ENCODE measurements at places on chromosomes 4 and X.

DNA sequence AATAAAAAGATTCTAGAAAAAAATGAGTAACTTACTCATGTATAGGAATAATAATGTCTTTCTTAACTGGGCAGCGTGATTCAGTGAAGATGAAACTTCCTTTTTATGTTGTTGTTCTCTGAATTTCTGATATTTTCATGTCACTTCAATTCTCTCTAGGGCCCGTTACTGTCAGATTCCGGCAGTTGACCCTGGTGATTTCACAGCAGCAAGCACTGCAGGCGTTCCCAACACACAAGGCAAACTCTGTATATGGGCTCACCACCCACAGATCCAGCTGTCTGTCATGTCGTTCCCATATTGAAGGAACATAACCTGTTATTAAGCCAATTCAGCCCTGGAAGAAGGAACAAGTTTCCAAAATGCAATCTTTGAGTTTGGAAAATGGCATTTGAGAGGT lies 288.3 kb upstream of the GALNTL6 start:
- DNase-seq: no peak

DNA sequence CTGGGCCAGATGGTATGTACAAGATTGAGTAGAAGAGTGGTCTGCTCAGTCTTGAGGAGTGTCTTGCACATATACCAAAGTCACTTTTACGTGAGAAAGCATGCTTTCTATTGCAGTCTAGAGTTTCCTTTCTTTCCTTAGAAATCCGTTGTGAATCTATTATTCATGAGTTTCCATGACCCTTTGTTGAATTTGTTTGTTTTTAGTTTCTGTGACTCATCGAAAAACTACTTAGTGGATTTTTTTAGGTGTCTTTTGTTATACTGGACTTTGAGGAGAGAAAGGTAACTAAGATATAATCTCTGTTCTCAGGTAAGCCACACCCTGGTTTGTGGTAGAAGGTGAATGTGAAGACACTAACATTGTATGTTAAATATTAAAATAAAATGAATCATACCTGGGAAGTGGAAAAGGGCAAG lies 23.0 kb downstream of the GALNT7 start:
- DNase-seq: no peak

DNA sequence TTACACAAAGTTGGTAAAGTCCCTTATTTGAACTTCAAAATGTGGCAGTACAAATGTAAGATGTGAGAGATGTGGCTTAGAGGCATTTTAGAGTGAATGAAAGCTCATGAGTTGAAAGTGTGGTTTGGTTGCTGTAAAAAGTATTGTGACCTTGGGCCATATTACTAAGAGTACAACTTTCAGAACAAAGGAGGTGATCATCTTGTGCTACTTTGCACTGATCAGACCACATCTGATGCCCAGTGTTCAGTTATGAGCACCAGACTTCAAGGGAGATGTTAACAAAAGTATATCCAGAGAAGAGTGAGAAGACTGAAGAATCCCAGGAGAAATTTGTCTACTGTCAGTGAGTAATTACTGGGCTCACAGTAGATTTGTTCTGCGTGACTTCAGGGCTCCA lies 30.2 kb downstream of the NLGN3 start:
- DNase-seq: no peak

GRCh38 chr4:139557556-139558110 lies 1.6 kb upstream of the SETD7 start:
- DNase-seq: no peak

- DNase-seq: no peak
Observed at GRCh38 chr4:173499658-173500535, 30.1 kb downstream of the HAND2 start.

GRCh38 chr4:103934178-103934789 lies 214.5 kb upstream of the TACR3 start:
- DNase-seq: no peak

- DNase-seq: no peak
Observed at GRCh38 chrX:132909643-132910042, 48.8 kb downstream of the HS6ST2 start.

DNA sequence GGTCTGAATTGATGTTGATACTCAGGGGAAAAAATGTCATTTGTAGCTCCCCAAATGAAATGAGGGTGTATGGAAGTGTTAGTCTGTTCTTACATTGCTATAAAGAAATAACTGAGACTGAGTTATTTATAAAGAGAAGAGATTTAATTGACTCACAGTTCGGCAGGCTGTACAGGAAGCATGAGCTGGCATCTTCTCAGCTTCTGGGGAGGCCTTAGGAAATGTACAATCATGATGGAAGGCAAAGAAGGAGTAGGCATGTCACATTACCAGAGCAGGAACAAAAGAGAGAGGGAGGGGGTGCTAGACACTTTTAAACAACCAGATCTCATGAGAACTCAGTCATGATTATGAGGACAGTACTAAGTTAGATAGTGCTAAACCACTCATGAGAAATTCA lies 1199.9 kb upstream of the DIAPH2 start:
- DNase-seq: no peak

DNA sequence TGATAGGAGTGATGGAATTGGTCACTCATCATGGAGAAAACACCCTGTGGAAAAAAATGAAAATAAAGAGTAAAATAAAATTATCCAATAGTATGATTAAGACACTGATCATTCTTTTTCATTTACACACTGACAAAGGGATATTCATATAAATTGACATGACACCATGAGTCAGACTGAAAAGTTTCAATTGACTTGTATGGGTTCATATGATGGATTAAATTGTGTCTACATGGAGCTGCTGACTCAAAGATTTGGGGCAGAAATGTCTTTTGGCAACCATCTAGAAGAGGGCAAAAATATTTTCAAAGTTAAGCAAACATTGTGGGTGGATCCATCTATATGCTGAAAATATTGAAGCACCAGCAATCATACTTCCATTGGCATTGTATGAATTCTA lies 153.4 kb upstream of the PPP3CA start:
- DNase-seq: no peak

- DNase-seq: no peak
Observed at GRCh38 chr4:110367156-110367555, 108.8 kb upstream of the ENPEP start.

DNA sequence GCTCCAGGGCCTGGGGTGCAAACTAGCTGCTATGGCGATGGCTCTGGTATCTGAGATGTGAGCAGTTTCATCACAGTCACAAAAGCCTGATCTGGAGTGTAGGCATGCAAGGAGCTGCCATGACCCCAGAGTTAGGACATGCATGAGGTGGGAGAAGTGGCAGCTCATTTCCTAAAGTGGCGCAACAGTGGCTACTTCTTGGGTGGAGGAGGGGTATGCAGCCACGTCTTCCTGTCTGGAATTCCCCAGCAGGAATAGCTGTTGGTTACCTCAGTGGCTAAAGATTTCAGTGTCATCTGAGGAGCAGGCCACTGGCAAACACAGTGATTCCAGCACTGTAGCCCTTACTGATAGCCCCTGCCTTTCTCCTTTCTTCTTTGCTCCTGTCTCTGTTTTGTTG lies 1382.5 kb downstream of the C4orf33 start:
- DNase-seq: no peak

DNA sequence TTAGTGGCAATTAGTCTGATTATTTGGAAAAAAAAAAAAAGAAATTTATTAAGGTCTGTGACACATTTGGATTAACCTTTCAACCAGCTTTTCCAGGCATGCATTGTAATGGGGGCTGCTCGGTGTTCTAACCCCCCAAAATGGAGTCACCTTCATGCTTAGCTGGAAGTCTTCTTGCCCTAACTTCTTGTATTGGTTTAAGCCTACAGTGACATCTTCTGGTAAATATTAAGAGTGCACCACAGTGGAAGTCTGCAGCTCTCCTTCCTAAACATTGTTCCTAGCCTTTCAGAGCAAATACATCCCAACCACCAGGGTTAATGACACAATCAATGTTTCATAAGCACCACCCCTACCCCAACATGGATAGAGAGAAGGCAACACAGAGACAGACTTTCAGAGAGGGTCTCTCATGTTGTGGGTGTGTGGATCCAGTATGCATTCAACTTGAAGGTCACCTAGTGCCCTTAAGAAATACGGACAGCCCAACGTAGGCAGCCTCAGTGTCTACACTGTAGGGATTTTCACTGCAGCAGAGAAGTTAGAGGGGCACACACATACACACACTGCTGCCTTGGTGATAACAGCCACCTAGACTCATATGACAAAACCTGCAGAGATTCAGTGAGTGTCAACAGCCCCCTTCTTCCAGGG lies 142.9 kb upstream of the MBNL3 start:
- no peak for DNase-seq

DNA sequence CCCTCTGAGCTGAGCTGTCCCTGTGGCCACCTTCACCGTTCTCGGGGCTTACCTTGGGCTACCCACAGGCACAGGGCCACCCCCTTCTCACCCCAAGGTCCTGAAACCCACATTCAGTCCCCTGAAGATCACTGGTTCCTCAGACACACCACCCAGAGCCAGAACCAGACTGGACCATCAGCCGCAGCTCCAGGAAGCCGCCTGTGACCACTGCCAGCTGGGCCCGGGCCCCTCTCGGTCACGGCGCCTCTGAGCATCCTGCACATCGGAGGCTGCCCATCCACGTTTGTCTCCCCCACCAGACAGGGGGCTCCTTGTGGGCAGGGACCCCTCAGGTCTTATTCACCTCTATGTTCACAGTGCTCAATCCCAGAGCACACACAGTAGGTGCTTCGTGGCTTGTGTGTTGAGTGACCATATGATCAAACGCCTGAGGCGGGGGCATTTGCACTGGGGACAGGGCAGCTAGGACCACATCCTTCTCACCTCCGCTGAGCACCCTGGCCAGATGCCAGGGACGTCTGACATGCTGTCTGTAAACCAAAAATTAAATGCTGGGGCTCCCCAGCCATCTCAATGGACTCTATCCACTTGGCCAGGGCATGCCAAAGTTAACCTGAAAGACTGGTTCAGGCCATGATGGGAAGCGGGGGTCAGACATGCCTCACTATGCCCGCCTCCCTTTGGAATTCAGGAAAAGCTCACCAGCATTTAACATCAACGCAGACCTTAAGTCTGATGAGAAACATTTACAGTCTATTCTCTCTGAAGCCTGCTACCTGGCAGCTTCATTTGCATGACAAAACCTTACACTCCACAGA lies 109.4 kb upstream of the AFAP1 start:
- no peak for DNase-seq

DNA sequence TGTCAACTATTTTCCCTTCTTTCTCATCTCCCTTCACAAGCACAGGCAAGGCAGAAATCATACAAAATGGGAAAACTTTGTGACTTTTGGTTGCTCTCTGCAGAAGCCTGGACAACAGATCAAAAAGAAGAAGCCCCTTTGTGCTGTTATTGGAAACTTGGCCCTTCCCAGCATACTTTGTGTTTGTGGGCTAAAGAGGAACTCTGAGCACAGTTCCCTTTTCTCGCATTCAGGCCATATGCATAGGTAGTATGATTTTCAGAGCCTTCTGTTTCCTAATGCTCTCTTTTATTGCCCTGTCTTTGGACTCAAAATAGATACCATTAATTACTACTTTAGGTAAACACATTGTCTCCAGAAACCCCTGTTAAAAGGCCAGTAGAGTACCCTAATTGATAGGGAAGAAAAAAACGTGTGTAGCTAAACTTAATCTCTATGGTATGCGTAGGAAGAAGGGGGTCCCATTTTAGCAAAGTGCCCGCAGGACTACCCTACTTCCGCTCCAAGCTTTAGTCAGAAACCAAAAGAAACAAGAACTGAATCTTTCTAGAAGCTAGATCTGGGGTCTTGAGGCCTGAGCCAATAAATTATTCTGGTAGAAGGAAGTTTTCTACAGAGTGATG lies 26.6 kb downstream of the VSIG4 start:
- no peak for DNase-seq

GRCh38 chr4:62455871-62456270 lies 1255.7 kb downstream of the ADGRL3 start:
- DNase-seq: no peak

GRCh38 chrX:132757066-132757623 lies 201.3 kb downstream of the HS6ST2 start:
- no peak for DNase-seq

GRCh38 chr4:143336781-143337599 lies at the start of gene GAB1:
TSS of gene GAB1 (plus strand) at chr4:143336876. CDS start at chr4:143337189, 313 bp downstream.
- no peak for DNase-seq

Measured in activated effector memory CD4-positive, alpha-beta T cell treated with anti-CD3 and anti-CD28 coated beads, Interleukin-2, amount 50 U/mL, for 16 hours (primary cell).